Skeletal muscle cell (primary cell): ENCODE measurements at places on chromosomes 5 and 9.
A peak's percentile ranks its signal among the peaks of the same experiment; 100 is the strongest.

- peak; percentile 33 for DNase-seq
Observed at GRCh38 chr5:79020861-79021561, 35.9 kb upstream of the ARSB start.

DNA sequence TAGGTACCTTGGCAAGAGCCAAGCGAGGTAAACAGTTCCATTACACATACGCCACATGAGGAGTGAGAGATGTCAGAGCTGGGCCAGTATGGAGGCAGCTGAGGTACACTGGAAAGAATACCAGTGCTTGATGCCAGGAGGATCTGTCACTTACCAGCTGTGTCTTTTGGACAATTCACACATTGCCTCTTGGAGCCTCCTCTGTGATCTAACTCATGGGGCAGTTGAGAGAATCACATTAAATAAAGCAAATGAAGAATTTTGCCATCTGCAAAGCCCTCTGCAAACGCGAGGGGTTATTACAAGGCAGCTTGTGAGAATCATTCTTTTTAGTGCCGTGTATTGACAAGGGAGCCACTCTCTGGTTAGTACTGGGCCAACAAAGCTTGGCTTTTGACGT, 429.7 kb upstream of the KLF4 start:
- no peak for DNase-seq

GRCh38 chr9:84636436-84636835, 33.1 kb upstream of the NTRK2 start:
- no peak for DNase-seq

- DNase-seq: no peak
Observed at GRCh38 chr5:30994176-30994575, 199.3 kb upstream of the CDH6 start.

- no peak for DNase-seq
Observed at GRCh38 chr9:122370869-122371755, at the start of gene PTGS1. TSS of gene PTGS1 (plus strand) at chr9:122371024. CDS start at chr9:122371085, 61 bp downstream.

GRCh38 chr5:132812781-132813598, at the start of gene SOWAHA:
TSS of gene SOWAHA (plus strand) at chr5:132813302. CDS start at chr5:132813622, 320 bp downstream.
- no peak for DNase-seq

DNA sequence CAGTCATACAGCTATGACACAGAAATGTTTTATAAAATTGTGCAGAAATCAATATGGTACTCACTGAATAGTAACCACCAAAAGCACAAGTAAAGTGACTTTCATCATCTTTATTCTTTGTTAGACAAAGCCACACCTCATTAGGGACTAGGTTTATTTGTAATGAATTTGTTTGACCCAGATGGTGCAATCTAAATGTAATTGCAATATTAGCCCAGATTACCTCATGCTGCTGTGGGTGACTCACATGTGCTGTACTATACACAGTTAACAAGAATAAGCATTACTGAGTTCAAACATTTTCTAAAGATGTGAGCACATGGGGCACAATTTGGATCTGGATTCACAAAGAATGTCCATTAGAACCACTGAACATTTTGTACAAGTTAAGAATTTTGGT, 759.3 kb upstream of the TYRP1 start:
- peak; percentile 88 for DNase-seq

GRCh38 chr9:93663877-93664548, 87.6 kb downstream of the PHF2 start:
- DNase-seq: no peak
